ENCODE measurements at places on chromosomes 3 and 15.

DNA sequence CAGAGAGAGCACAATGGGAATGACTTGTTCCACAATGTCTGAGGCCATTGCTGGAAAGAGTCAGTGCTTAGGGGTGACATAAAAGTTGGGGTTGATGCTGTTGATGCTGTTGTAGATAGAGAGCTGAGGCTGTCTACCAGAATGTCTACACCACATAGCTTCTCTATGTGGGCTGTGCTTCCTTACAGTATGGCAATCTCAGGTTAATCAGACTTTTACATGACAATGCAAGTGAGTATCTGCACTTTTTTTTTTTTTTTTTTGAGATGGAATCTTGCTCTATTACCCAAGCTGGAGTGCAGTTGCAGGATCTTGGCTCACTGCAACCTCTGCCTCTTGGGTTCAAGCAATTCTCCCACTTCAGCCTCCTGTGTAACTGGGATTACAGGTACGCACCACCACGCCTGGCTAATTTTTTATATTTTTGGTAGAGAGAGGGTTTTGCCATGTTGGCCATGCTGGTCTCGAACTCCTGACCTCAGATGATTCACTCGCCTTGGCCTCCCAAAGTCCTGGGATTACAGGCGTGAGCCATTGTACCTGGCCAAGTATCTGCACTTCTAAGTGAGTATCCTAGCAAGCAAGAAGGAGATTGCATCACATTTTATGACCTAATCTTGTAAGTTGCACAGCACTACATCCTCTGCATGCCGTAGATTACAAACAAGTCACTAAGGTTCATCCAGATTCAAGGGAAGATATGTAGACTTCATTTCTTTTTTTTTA is 28.7 kb downstream of the DLEC1 start:
- DNase-seq, result no peak

- no peak for DNase-seq
These were observed 223.0 kb upstream of the BHLHE40 start for GRCh38 chr3:4756057-4756775.

DNA sequence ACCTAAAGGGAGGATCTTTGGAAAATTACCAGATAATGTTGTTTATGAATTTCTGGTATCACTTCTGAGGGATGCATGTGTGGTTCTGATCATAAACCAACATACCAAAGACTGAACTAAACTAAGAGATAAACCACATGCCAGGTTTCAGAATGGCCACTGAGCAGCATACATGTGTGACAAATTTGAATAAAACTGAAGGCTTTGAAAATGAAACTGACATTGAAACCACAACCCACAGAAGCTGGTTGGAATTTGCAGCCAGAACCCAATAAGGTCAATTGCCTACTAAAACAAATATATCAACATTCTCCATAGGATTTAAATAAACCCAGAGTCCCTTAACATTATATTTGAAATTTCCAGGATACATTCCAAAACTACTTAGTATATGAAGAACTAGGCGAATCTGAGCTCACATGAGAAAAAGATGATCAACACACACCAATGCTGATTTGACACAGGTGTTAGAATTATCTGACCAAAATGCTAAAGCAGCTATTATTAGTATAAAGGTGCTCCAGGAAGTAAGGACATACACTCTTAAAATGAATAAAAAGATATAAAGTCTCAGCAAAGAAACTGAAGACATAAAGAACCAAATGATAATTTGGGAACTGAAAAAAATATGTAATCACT is 125.0 kb downstream of the ZNF280D start:
- no peak for DNase-seq

GRCh38 chr3:13237776-13238490 is 164.7 kb upstream of the IQSEC1 start:
- no peak for DNase-seq

GRCh38 chr15:50890751-50891150 is 17.7 kb upstream of the AP4E1 start:
- DNase-seq, result no peak

DNA sequence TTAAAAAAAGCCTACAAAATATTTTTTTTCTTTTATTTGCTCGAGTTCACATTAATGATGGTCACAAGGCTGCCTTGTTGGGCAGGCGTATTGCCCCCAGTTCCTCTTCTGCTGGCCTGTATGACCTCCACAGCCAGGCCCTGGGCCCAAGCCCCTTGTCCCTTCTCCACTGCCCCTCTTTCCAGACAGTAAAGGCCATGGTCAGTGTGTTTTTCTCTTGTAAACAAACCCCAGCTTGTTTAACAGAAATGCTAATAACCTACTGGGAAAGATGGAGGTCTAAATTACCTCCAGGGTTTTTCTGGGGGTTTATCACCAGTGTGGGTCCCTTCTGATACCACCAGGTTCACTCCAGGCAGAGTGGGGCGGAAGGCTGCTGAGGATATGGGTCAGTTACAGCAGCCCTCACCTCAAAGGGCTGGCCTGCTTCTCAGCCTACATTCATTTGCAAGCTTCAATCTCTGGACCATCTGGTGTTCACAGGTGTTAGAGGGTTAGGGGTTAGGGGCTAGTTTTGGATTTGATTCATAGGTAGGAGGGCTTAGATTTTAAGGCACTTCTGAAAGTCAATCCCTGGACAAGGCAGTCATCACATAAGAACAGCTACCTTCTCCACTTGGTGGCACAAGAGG is 2.0 kb upstream of the MANF start:
- DNase-seq, result no peak

- DNase-seq, result no peak
These were observed 56.0 kb downstream of the CACNA2D3 start for GRCh38 chr3:54178376-54178775.

GRCh38 chr3:126266850-126267168 is 86.4 kb upstream of the ALDH1L1 start:
- DNase-seq, result no peak

DNA sequence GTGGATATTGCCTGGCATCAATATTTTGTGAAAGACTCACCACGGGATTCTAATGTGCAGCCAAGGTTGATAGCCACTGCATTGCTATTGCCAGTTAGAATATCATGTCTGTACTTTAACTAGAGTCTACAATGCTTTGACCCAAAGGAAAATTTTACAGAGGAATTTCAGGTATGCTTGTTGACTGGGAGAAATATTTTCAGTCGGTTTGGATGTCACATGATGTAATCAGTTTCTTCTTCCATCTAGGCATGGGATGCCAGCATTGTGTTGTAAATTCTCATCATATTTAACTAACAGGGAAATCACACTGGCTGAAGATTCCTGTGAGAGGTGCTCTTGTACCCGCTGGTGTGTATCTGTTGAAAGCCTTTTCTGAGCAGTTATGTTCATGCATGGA is 508.9 kb upstream of the ADAMTS9 start:
- DNase-seq, result no peak

GRCh38 chr15:33028495-33028894 is 166.0 kb downstream of the FMN1 start:
- DNase-seq, result no peak

GRCh38 chr3:78906245-78906644 is 861.6 kb downstream of the ROBO1 start:
- DNase-seq, result no peak

- DNase-seq, result no peak
These were observed 107.6 kb upstream of the ZBTB20 start for GRCh38 chr3:115254492-115255196.

- DNase-seq, result no peak
These were observed 3.0 kb upstream of the KLF15 start for GRCh38 chr3:126360046-126360713.

DNA sequence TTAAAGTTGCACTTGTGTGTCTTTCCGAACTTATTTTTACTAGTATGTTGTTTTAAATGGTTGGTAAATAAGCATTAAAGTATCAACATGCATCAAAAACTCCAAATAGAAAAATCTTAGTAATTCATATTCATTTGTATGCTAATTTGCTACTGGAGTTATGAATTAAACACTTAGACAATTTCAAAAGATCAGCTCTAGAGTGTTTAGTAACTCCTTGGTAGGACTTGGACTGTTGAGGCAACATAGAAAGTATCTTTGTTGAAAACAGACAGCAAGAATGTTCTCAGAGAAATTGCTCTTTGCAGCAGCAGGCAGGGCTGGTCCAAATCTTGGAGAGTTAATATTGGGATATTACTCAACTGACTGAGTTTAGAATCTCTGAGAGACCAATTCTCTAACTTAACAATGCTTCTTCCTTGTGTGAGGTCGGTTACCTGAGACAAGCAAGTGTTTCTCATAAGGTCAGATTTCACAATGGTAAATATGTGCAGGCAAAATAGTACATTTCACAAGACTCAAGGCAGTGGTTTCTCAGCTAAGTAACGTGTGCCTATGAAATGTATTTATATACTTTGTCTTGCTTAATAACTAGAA is 147.8 kb upstream of the IL12A start:
- DNase-seq, result no peak

DNA sequence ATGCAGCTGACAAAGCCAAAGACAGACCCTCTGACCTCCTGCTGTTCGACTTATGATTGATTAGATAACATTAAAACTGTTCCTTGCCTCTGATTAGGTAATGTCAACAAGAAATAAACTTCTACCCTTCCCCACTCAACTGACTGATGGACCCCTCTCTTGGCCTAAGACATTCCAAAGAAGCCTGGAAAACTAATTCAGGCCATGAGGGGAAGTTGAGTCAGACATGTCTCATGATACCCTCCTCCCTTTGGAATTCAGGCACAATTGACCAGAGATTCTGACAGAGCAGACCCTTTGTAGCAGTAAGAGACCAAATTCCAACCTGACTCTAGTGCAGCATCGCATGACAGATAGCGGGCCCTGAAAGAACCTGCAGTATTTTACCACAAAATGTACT is 354.5 kb downstream of the OCA2 start:
- DNase-seq, result no peak

- DNase-seq, result no peak
These were observed 76.8 kb downstream of the VGLL4 start for GRCh38 chr3:11566916-11567315.

- peak; percentile 35 for DNase-seq
These were observed 18.4 kb downstream of the SMAD6 start for GRCh38 chr15:66720206-66721010.

DNA sequence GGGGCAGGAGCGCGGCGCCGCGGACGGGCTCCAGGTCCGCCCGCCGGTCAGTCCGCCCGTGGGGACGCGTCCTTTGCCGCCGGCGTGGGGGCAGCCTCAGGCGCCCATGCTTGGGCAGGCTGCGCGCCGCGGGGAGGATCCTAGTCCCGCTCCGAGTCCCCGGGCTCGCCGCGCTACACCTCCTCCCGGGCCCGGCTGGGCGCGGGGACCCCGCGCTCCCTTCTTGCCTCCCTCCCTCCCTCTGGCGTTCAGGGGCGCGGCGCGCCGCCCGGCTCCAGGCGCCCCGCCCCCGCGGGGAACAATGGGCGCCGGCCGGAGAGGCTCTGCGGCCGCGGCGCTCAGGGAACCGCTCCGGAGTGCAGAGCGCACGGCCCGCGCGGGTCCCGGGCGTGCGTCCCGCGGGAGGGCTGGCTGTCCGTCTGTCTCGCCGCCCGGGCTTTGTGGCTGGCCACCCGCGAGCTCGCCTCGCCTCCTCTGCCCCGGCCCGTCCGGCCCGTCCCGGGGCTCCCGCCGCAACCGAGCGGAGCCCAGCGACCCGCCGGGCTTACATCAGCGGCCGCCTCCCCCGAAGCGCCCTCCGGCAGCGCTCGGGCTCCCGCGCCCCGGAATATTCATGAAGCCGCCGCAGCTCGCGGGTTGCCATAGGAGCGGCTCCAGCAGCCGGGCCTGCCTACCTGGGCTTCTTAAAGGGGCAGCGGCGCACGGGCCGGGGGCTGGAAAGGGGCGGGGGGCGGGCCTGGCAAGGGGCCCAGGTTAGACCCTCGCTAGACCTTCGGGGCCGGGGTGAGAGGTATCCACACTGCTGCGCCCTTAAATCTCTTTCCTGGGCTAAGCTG is at the start of gene HCN4:
Gene HCN4 (minus strand): TSS at position 658 of the 836 bp plus-strand sequence. CDS start 688 bp downstream, outside the sequence.
- no peak for DNase-seq

DNA sequence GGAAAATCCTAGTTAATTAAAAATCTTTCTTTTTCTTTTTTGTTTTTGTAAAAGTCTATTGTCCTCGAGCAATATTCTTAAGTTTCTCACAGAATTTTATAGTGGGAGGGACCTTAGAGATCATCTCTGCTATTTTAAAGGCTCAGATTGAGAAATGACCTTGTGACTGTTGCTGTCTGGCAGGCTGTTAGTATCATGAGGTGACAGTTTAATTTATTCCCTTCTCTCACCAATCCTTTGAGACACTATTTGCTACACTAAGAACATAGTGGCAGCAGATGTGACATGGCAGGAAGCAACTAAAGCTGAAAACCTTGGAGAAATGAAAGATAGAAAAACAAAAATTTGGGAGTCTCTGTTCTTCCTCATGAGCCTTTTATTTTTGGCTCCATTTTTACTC is 24.9 kb downstream of the APPL1 start:
- DNase-seq, result no peak

GRCh38 chr3:19124752-19125151 is 23.6 kb upstream of the KCNH8 start:
- DNase-seq, result no peak

- no peak for DNase-seq
These were observed 79.3 kb downstream of the CHSY1 start for GRCh38 chr15:101172501-101173071.

GRCh38 chr15:49865925-49866757 is 245.3 kb downstream of the DTWD1 start:
- no peak for DNase-seq

All from psoas muscle (tissue), 8 donors.